ENCODE measurements at places on chromosomes 7 and 10.

- no peak for DNase-seq
Observed at GRCh38 chr10:127812041-127812440, 75.1 kb downstream of the FOXI2 start.

GRCh38 chr10:6407034-6407721, 172.9 kb downstream of the PRKCQ start:
- no peak for DNase-seq

- no peak for DNase-seq
Observed at GRCh38 chr10:27736396-27736795, 9.2 kb downstream of the MKX start.

DNA sequence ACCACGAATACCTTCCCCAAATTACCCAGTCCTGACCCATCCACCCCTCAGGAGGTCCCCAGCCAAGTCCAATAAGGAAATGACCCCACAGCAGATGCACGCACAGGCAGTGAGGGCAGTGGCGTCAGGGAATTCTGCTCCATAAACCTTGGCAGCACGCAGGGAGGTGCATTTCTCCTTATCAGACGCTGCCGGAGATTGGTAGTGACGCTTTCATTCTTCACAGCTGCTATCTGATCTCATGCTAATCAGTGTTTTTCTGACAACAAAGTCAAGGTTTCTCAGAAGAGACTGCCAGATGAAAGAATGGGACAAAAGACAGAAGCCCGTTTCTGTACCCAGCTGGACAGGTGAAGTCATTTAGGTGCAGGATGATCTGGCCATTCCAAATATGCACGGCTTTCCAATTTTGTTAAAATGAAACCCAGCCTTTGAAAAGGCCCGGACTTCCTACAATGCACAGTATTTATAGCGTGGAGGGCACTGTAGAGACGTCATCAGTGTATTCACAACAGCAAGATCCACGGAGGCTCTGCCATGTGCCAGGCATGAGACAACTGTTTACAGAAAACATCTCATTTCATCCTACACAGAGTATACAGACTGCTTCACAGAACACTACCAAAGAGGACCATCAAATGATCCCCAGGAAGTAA, 35.3 kb downstream of the DIP2C start:
- DNase-seq, result no peak

GRCh38 chr10:86229811-86230556, 136.6 kb downstream of the GRID1 start:
- no peak for DNase-seq

- no peak for DNase-seq
Observed at GRCh38 chr7:140672382-140673062, at the start of gene ADCK2. ADCK2 (plus strand) TSS chr7:140672945; CDS start chr7:140673331, 386 bp downstream.

- DNase-seq, result no peak
Observed at GRCh38 chr10:32091046-32091445, 34.8 kb upstream of the KIF5B start.

GRCh38 chr7:35492451-35493175, 202.3 kb downstream of the HERPUD2 start:
- DNase-seq, result no peak

- DNase-seq, result no peak
Observed at GRCh38 chr10:113131613-113132261, 181.7 kb downstream of the TCF7L2 start.

DNA sequence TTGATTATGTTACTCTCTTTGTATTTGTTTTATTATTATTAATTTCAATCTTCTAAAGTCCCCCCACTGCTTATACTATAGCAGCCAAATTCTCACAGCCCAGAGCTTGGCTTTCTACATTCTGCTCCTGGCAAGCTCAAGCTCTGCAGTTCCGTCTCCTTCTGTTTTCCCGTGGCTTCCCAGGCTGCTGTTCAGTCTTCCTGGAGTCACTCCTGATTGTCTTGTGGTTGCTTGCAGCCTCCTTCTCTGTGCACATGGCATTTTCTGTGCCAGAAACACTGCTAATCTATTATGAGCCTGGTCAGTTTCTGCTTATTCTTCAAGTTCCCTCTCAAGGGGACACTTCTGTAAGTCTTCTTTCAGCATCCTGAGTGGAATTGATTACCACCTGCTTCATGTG, 533.7 kb upstream of the IGFBP3 start:
- DNase-seq, result no peak

DNA sequence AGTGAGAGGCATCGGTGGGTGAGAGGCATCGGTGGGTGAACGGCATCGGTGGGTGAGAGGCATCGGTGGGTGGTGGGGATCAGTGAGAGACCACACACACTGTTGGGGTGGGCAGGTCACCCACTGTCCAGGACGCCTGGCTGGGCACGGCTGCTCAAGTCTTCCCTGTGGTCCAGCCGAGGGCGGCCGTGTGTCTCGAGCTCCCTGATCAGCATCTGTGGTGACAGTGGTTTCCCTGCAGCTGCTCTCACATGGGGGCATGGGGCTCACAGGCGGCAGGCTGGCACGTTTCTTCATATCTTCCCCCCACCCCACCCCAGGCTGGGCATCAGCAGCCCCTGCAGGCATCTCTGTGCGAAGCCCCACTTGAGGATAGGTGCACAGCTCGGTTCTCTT, 78.2 kb downstream of the NKX6-2 start:
- DNase-seq, result peak; percentile 90

DNA sequence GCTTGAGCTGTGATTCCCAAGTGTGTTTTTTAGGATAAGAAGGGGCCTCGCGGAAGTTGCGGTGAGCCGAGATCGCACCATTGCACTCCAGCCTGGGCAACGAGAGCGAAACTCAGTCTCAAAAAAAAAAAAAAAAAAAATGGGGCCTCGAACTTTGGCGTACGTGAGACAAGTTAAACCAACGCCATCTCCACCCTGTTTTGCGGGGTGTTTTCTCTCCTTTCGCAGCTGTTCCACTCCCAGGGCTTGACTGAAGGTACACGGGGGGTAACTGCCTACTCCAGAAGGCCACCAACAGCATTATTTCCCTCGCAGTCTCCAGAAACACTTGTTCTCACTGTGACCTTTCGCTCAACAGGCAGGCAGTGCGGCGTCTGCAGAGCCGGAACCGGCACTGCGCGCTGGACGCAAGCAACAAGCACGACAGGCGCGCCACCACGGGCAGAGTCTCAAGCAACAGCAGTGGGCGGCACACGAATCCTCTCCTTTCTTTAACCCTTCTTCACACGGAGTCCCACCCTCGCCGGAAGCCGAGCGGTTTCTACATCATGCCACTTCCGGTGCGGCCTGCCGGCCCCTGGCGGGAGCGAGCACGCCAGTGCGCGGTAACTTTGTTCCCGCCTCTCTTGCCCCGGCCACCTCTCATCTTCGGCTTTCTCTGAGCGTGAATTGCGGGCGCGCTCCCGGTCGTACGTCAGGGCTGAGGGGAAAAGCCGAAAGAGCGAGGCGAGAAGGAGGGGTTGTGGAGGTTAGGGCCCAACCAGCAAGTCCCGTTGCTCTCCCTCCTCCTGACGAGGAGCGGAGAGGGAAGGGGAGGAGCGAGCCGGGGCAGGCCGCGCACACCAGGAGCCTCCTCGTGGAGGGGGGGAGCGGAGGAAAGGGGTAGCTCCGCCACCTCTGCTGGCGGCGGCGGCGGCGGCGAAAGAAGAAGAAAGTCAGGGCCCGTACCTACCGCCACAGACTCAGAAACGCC, 814 bp upstream of the CDK13 start:
- DNase-seq, result peak; percentile 100

- no peak for DNase-seq
Observed at GRCh38 chr10:122154545-122155366, 116.3 kb upstream of the BTBD16 start.

DNA sequence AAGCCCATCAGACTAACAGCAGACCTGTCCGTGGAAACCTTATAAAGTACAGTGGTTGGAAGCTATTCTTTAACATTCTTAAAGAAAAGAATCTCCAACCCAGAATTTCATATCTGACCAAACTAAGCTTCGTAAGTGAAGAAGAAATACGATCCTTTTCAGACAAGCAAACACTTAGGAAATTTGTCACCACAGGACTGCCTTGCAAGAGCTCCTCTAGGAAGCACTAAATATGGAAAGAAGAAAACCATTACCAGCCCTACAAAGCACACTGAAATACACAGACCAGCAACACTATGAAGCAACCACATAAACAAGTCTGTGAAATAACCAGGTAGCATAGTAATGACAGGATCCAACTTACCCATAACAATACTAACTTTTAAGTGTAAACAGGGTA, 177.7 kb upstream of the PRSS1 start:
- DNase-seq, result no peak

- DNase-seq, result no peak
Observed at GRCh38 chr10:67471022-67471421, 225.0 kb downstream of the CTNNA3 start.

DNA sequence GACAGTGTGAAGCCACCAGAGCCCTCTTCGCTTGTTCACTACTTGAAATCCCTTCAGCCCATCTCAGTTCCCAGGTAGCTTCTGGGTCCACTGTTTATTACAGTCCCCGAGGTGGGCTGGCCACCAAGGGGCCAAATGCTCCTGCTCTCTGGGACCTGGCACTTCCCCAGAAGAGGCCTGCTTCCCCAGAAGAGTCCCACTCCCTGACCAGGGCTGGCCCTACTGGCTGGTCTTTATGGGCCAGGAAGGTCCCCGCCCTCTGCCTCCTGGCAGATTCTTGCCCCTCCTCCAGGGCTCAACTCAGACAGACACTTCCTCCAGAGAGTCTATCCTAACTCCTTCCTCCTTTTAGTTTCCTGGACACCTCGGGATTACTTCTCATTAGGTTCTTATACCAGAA, 70.7 kb upstream of the LRRC18 start:
- DNase-seq, result no peak

GRCh38 chr7:84145892-84146291, 48.7 kb downstream of the SEMA3A start:
- DNase-seq, result no peak

GRCh38 chr7:713139-713457, 13.4 kb upstream of the DNAAF5 start:
- no peak for DNase-seq
